ENCODE measurements at places on chromosomes 2 and 18. TPM values are rescaled to one million over a fixed set of nuclear protein-coding genes. Genes with fewer than 3 reads are reported as not detected.

SLC23A3 gene
- 7.7 TPM for total RNA-seq

CCDC74B gene
- total RNA-seq: 1.3 TPM

DNA sequence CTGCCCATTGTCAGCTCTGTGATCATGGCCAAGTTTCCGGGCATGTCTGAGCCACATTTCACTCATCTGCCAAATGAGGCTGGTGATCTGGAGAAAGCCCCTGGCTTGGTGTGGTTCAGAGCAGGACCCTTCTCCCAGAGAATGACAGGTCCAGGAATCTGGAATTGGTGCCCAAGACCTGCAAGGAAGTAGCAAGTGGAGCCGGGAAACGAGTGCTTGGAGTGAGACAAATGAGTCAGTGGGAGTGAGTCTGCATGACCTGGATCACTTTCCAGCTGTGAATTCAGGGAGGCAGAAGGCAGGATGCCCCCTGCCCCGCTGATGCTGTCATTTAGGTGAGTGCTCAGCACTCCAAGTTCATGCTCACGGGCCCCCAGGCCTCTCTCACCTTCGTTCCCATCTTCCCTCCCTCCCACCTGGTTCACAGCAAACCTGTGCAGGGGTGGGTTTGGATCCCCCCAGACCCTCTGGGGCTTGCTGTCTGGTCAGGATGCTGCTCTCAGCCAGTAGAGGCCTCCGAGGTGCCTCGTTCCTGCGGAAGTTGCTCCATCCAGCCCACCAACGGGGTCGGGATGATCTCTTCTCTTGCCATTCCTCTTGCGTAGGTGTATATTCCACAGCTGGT is 104.4 kb downstream of the INHBB start:
- ATAC-seq: no peak

- ATAC-seq: no peak
Observed at GRCh38 chr2:96233436-96233835, 24.8 kb upstream of the STARD7 start.

DNA sequence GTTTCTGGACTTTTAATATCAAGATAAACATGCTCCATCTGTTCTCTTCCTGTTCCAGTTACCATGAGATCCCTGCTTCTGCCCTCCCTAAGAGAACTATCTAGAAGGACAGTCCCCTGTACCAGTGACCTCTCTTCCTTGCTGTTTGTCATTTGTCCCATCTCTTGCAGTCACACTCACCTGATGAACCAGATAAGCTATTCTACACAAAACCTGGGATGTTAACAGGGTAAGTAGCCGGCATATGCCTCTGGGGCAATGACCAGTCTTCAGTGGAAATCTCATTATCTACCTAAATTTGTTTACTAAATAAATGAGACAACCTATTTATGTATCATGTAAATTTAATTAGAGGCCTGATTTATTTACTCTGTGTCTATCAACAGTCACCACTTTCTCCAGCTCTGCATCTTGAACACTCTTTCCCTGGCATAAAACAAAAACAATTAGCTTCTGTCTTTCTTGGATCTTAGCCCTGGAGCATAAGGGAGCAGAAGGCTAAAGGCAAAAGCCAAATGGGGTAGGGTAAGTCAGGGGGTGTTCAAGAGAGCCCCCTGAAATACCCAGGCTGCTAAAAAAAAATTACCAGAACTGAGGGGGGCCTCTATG is 337.7 kb downstream of the ALK start:
- ATAC-seq: no peak

GRCh38 chr2:56666777-56667176 is 483.0 kb downstream of the CCDC85A start:
- ATAC-seq: no peak

- ATAC-seq: no peak
Observed at GRCh38 chr18:57981308-57982028, 62.6 kb upstream of the NEDD4L start.

- ATAC-seq: no peak
Observed at GRCh38 chr2:231369580-231370428, 25.7 kb upstream of the B3GNT7 start.

DNA sequence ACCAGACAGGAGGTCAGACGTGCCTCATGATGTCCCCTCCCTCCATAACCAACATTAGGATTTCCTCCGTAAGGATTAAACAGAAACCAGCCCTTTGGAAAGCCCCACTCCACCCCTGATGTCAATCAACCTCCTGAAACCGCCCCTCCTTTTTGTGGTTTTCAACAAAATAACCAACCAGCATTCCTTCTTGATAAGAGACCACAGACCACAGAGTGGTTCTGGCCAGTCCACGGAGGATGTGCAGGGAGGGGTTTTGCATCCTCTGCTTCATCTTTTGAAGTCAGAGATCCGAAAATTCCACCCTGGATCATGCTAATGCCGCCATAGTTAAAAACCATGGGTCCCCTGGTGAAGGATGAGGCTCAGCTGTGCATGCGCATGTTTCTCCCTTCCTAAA is 180.0 kb upstream of the CCDC150 start:
- no peak for ATAC-seq

DNA sequence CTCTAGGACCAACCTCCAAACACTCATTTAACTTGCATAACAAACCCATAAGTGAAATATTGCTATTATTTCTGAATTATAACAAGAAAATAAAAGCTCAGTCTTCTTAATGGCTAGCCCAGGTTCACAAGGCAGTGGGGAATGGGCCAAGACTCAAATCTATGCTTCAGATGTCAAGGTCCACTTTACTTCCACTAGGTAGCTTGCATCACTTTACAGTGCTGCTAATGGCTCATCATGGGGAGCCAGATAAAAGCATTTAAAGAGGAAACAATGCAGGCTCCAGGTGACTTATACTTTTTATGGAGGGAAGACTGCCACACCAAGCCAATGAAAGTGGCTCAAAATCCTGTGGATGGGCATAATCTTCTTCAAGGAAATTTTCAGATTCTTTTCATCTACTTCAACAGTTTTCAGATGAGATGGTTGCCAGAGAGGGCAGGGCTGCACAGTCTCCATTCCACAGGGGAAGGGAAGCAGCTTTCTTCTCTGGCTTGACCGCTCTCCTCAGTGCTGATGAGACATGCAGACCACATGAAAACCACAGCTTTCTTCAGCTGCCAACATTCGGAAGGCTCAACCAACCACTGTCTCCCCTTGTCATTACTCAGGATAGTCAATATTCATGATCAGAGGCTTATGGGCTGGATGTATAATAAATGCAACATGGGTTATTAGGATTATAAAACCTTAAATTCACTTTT is 361.9 kb upstream of the MEX3C start:
- ATAC-seq: no peak
